Activated B cell treated with CpG ODN at 0.5 μM for 24 hours (primary cell): ENCODE measurements at places on chromosomes 3 and 15.

DNA sequence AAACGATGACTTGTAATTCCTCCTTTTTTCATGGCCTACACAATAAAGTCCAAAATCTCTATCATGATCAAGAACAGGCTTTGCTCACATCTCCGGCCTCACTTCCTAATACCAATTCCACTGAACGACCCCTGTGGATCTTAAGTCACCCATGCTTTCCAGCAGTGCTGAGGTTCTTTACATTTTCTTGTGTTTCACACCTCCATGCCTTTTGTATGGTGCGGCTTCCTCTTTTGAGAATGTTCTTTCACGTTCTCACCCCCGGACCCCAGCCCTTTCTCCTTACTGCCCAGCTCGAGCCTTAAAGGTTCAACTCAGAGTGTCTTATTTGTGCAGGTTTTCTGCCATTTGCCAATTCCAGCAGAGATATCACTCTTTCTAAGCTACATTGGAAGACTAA lies 70.1 kb downstream of the CSNK1G1 start:
- DNase-seq, result no peak

DNA sequence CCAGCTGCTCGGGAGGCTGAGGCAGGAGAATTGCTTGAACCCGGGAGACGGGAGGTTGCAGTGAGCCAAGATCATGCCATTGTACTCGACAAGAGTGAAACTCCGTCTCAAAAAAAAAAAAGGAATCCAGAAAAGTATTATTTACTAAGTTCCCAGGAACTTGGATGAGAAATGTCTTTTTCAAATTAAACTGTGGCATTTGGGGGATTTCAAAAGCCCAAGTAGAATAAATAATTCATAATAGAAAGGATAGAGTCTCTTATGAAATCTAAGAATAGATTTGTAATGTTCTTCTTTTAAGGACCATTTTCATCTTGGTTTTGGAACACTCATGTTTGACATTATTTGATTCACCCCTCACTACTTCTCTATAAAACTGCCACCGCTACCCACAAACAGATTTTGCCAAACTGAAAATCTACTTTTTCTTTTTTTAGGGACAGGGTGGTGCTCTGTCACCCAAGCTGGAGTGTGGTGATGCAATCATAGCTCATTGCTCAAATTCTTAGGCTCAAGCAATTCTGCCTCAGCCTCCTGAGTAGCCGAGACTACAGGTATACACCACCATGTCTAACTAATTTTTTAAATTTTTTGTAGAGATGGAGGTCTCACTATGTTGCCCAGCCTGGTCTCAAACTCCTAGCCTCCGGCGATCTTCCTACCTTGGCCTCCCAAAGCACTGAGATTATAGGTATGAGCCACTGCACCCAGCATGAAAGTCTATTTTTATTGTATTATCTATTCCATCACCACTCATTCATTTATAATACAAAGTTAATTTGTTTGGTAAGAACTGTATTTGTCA lies 99.3 kb downstream of the SENP2 start:
- no peak for DNase-seq

DNA sequence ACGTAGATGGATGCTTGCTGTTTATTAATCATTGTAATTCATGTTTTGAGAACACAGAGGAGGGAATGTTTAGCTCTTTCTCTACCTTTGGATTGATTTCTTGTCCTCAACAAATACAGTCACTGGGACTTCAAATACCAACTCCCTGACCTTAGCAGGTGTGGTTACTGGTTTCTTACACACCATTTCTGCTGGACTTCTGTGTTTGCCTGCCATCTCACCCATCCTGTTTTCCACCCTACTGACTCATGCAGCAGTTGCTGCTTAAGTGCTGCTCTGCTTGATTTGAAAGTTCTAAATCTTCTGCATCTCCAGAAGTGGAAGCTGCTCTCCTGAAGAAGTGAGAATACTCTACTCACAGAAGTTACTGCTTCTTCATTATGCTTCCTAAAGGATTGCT lies 170.3 kb downstream of the ZPLD1 start:
- DNase-seq, result no peak

DNA sequence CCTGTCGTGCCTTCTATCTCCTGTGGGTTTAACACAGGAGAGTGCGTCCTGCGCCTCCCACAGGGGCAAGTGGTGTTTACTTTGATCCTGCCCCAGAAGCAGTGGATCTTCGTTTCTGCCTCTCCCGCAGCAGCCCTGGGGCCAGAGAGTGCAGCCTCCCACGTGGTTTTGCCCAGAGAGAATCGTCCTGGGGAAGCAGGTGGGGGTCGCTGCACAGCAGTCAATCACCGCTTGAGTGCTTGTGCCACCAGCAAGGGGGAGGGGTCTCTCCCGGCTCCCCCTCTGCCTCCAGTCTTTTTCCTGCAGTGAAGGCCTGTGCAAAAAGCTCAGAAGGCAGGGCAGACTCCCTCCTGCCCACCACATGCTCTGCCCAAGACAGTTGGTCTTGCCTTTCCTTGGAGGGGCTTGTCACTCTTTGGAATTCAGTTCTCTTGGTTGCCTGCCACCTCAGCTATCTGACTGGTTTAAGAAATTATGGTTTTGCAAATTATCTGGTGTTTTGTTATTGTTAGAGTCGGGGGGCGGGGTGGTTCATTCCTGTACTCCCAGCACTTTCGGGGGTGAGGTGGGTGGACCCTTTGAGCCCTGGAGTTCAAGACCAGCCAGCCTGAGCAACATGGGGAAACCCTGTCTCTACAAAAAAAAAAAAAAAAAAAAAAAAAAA lies 26.9 kb downstream of the STOML1 start:
- DNase-seq, result no peak

DNA sequence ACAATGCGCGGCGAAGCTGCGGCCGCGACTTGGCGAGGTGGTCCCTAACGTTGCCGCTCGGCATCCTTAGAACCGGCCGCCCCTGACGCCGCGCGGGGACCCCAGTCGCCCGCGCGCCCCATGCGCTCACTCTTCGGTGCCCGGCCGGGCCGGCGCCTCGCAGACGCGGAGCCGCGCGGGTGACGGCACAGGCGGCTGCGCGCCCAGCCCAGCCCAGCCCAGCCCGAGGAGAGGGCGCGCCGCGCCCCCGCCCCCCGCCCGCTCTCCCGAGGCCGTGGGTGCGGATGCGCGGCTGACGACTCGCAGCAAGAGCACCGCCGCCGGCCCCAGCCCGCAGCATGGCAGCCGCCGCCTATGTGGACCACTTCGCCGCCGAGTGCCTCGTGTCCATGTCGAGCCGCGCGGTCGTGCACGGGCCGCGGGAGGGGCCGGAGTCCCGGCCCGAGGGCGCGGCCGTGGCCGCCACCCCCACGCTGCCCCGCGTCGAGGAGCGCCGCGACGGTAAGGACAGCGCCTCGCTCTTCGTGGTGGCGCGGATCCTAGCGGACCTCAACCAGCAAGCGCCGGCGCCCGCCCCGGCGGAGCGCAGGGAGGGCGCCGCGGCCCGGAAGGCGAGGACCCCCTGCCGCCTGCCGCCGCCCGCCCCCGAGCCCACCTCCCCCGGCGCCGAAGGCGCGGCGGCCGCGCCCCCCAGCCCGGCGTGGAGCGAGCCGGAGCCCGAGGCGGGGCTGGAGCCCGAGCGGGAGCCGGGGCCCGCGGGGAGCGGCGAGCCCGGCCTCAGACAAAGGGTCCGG lies 437 bp downstream of the KLF13 start:
- no peak for DNase-seq

DNA sequence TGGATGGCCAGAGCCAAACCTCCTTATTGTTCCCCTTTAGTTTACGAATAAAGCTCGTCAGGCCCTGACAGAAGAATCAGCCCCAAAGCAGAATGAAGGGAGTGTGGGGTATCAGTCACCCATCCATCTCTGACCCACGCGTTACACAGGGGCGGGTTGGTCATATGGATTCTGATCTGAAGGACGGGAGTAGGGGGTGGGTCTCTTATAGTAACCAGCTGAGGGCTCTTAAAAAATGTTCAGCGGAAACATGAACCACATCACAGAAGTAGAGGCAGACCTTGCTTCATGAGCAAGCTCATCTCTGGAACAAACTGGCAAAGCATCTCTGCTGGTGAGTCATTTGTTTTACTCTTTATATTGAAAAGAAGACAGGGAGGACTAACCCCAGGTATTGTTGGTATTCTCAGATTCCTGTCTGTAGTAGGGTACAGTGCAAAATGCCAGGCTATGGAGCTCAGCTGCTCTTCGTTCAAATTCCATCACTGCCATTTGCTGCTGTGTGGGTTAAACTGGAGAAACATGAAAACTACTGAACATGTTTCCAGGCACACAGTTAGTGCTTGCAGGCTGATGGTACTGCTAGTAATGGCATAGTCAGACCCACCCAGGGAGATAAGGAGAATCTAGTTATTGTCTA lies at the start of gene CXCR6:
TSS of gene CXCR6 (plus strand) at position 258 of the 640 bp plus-strand sequence. CDS start 3,018 bp downstream, outside the sequence.
- DNase-seq, result no peak

DNA sequence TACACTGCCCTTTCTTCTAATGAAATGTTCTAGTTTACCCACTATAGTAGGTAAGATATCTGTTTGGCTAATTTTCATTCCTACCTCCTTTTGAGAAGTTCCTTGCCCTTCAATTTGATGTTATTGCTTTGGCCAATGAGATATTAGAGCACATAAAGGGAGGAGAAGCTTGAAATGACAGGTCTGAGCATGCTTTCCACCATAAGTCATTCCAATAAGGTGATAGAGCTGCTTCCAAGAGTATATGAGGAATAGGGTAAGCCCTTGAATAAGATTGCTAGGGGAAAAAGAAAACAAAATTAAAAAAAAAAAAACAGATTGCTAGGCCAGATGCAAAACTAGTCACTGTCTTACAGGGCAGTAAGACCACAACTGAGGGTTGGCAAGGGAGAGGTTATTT lies 78.9 kb upstream of the TRIM42 start:
- DNase-seq, result no peak

DNA sequence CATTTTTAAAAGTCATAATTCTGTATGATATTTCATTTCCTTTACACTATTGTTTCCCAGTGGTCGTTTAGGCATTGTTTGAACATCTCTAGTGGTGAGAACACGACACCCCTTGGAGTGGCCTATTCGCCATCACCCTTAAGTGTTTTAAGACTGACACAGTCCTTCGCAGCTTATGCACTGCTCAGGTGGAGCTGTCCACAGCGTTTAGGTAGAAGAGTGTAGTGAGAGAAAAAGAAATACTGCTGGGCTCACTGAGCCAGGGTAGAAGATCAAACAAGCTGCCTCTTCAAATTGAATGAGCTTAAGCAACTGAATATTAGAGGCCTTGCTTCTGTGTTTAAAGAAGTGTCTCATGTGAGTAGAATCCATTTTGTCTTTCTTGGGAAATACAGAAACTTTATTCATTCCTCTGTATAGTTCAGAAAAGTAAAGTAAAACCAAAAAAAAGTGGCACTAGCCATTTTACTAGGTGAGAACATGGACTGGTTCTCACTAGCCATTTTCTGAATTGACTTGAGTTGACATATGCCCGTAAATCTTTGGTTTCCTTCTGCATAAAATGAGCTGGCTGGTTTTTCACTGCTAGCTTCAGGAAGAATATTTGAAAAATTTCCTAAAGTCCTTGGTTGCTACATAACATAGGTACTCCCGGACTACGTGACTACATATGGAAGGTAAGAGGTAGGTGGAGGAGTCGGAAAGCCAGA lies 155.9 kb downstream of the P3H2 start:
- no peak for DNase-seq

DNA sequence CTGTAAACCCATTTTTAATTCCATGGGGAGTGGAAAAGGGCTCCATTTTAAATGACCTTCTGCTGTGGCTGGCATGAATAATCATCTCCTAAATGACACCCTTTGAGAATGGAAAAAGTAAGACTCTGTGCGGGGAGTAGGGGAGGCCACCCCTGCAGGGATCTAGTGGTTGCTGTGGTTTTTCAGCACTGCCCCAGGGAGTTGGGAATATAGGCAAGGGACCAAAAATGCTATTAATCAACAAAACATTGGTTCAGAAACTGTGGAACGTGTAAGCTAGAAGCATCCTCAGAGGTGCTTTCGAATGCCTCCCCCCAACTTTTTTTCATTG lies 30.1 kb upstream of the ADAMTS7 start:
- DNase-seq, result no peak

DNA sequence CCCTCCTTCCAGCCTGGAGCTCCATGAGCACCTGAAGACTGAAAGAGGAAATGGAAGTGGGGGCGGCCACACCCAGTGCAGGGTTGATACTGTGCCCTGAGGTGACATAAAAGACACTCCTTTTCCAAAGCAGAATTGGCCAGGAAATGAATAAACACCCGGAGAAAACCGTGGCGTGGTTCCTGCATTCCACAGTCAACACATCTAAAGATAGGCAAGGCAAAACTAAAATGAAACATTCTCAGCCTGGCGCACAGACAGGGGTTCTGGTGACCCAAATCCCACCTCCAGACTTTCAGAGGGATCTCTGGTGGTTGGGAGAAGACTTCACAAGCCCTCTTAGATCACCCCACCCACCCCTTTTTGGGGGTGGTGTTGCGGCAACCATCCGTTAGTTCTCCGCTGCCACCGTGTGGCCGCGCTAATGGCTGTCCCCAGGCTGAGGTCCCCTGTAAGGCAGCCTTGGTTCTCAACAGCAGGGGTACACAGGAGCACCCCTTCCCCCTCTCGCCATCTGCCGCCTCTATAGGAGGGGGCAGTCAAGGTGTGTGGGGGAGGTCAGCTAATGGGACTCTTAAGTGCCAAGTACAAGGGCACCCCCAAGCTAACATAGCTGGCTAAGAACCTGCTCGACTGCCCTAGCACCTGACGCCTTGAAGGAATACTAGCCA lies 2.5 kb upstream of the MST1R start:
- peak; percentile 38 for DNase-seq

DNA sequence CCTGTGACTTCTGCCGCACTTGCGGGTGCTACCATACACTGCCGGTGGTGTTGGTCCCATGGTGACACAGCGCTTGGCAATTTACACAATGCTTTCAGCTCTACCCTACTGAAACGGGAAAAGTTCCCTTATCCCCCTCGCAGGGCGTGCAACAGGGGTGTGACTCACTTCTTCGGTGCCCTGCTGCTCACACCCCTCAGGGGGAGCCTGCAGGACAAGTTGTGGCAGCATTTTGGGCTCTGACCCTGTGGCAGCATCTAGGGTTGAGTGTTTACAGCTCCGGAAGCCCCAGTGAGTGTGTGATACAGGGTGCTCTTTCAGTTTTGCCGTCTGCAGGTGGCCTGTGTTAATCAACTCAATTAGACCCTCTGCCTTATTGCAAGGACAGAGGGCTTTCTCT lies 324.7 kb upstream of the RGMA start:
- no peak for DNase-seq

DNA sequence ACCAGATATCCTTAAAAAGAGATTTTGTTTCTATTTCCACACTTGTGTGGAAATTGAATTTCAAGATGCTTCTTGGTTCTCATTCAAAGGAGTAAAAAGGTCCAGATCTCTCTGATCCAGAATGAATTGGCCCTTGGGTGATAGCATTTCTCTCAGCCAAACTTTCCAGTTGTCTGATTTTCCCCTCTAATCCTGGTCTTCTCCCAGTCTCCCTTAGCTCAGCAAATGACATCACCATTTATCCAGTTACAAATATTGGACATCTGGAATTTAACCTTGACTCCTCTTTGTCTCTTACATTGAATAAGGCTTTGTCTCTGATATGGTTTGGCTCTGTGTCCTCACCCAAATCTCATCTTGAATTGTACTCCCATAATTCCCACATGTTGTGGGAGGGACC lies 10.2 kb upstream of the FGF7 start:
- DNase-seq, result no peak

DNA sequence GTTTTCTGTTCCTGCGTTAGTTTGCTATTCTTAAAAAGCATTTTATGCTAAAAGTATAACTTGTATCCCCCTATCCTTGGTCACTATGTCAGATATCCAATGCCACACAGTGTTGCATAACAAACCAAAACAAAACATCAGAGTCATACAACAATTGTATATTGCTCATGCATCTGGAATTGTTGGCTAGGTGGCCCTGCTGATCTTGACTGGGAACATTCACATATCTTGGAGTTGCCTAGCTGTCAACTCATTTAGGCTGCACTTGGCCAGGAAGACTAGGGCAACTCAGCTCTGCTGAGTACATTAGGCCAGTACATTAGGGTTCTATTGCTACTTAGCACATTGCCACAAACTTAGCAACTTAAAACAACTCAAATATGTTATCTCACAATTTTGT lies 706.5 kb upstream of the UBE2E2 start:
- no peak for DNase-seq
